ENCODE measurements at places on chromosomes 5 and 9. TPM values are rescaled to one million over a fixed set of nuclear protein-coding genes. Genes with fewer than 3 reads are reported as not detected.

DNA sequence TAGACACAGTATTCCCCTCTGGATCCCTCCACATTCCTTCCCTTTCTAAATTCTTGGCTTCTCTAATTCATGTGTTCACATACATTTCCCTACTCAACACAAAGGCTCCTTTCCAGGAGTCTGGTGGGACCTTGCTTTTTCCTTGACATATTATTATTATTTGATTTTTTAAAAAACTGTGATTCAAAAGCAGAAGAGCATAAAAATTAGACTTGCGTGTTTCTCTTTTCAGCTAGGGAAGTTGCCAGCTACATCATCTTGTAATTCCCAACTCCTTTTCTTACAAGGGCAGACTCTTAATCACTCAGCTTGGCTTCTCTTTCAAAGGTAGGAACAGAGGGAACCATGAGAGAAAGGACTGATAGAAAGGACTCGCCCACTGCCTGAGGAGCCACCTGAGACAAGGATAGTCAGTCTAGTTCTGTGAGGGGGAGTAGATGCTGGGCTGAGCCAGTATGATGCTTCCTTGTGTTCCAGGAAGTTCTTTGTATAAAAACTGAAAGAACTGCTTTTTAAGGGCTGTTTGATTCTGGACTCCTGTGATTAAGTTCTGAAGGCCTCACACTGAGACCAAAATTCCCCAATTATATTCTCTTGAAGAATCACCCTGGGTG lies 51.0 kb upstream of the DPYSL3 start:
- no peak for DNase-seq

Gene PCDHB4
- not detected for total RNA-seq

- peak; percentile 19 for DNase-seq
Observed at GRCh38 chr5:126680191-126680817, 79.6 kb downstream of the PHAX start.

Gene ZDHHC11
- total RNA-seq, result 0.36 TPM

DNA sequence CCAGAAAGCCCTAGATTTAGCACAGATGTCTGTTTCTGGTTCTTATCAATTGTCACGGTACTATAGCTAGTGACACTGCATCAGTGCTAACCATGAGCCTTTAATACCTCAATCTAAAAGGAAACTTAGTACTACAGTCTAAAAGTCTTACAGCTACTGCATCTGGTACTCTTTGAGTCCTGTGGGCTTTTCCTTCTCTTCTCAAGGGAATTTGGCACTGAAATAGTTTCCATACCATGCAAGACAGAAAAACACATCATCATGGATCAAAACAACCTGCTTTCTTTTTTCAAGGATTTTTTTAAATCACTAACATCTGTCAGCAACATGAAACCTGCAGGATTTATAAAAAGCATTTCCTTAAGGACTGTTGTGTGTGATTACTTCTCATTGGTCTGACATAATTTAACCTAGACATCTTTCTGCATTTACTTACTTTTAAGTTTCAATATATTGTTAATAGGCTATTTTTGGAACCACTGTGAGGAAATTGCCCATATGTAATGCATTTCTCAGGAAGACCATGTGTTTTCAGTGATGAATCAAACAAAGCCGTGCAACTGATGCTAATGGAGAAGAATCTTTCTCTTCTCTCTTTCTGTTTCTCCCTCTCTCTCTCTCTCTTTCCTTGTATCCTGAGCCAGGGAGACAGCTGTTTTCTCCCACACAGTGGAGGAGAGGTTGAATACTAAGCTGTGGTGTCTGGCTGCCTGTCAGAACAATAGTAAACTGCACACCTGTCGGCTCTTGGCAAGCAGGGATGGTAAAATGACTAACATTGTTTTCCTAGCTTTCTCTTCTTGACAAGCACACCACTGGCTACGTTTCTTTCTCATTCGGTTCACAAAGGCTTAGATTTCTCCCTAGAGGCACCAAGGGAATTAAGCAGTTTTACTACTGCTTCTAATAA lies 273.4 kb downstream of the CSNK1G3 start:
- DNase-seq, result peak; percentile 64

DNA sequence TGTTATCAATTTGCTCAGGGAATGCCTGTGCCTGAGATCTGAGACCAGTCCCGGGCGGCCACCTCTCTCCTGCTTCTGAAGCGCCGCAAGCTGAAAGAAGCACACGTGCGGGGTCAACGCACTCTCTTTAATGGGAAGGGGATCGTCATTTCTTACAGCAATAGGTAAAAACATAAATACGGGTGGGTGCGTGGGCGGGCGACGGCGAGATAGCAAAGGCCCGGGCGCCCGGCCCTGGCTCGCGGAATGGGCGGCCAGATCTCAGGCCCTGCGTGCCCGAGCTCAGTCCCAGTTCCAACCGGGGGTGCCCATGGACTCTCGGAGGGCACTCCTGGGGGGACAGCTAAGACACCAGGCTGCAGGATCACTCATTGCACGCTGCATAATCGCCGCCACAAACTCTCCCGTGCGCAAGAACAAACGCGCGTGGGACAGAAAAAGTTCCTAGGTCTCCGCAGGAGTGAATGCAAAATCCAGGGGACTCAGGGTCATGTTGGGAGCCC lies 3.0 kb downstream of the NKX2-5 start:
- no peak for DNase-seq

DNA sequence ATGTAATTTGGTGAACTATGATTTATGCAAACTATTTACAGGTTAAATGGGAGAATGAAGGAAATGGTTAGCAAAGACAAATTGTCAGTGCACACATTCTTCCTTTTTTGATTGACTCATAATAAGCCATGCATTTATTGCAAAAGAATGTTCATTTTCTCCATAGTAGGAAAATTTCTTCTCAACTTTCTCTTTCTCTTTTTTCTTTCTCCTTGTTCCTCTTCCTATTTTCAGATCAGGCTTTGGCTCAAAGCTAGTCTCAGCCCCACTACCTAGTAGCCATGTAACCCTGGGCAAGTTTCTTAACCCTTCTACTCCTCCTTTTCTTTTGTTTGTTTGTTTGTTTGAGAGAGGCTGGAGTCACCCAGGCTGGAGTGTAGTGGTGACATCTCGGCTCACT lies 156.6 kb downstream of the PIK3R1 start:
- no peak for DNase-seq

DNA sequence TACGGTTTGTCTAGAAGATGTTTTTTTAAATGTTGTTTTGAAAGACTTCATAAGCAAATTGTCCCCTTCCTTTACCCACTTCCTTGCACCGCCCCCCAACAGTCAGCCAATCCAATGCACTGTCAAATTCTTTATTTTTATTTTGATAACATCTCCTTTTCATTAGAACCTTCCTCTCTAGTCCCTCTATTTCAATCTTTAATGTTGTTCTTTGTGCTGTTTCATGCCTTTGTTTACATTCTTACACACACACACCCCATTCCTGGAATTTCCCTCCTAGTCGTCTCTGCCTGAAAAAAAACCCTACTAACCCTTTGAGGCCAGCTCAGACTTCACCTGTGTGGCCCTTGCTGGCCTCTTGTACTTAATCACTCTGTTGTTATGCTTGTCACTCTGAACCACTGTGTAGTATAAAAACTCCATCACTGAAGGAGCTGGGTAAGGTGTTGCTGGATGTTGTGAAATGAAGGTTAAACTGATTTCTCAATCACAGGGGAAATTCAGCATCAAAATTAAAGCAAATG lies 133.4 kb downstream of the UGCG start:
- peak; percentile 84 for DNase-seq

GRCh38 chr5:93567424-93567823 lies 13.6 kb downstream of the NR2F1-AS1 start:
- no peak for DNase-seq

DNA sequence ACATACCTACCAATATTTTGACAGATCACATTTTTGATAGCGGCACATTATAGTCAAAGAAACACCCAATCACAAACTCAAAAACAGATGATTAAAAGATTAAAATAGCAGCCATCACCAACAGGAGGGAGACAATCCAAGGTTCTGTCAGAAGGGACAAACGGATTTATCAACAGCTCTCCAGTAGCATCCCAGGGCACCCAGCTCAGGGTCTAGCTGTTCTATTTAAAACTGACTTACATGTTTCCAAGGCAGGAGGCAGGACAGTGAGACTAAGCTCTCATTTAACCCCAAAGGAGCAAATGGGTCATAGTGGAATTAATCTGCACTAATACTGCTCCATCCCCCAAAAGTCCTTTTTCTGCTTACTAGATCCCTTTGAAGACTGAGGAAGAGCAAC lies 3.2 kb downstream of the AGTPBP1 start:
- no peak for DNase-seq

DNA sequence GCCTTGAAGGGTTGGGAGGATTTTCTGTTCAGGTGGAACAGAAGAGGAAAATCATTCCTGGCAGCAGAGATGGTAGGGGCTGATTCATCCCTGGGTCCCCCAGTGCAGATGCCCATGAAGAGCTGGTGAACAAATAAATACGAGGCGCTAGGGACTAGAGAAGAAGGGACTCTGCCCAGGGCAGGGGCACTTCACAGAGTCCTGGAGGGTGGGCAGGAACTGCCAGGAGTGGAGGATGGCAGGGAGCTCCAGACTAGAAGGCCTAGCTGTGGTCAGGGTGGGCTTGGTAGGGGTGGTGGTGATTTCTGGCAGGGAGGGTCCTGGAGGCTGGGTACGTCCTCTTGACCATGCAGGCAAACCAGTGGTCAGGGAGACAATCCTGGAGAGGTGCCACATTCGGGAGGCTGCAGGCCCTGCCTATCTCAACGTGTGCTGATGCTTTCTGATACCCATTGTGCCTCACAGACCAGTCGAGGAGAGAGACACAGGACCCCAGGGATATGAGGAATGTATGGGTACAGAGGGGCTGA lies 69.9 kb downstream of the CRB2 start:
- DNase-seq, result no peak

GRCh38 chr5:115072266-115073064 lies 97.2 kb downstream of the TRIM36 start:
- no peak for DNase-seq

GRCh38 chr9:105073147-105073546 lies 145.2 kb upstream of the ABCA1 start:
- DNase-seq, result peak; percentile 83

GRCh38 chr9:91416096-91416712 lies 7.4 kb downstream of the NFIL3 start:
- peak; percentile 60 for DNase-seq

DNA sequence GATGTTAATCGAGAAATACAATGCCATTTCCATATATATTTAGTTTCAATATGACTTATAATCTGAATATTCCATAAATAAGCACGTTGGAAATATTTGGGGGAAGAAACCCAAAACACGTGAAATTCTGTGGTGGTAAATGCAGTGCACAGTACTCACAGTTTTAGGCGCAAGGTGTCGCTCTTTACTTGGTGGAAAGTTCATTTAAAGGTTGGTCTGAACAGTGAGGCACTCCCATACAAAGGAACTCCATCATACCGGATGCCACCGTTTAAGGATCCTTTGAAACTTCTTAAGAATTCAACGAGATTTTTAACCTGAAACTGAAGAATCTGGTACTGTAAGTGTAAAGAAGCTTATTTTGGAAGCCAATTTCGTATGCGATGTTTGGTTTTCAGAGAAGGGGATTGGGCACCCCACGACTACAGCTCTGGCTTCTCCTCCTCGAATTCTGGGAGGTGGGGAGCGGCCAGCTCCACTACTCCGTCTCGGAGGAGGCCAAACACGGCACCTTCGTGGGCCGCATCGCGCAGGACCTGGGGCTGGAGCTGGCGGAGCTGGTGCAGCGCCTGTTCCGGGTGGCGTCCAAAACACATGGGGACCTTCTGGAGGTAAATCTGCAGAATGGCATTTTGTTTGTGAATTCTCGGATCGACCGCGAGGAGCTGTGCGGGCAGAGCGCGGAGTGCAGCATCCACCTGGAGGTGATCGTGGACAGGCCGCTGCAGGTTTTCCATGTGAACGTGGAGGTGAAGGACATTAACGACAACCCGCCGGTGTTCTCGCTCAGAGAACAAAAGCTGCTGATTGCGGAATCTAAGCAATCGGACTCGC lies at the start of gene PCDHA11:
TSS of gene PCDHA11 (plus strand) at position 237 of the 834 bp plus-strand sequence. CDS start at position 384, 147 bp downstream.
- no peak for DNase-seq

- no peak for DNase-seq
Observed at GRCh38 chr5:664994-665360, 28.2 kb downstream of the TPPP start.

Gene PCDHA1
- total RNA-seq, result not detected

GRCh38 chr9:38393128-38393796 lies 760 bp downstream of the ALDH1B1 start:
- no peak for DNase-seq

DNA sequence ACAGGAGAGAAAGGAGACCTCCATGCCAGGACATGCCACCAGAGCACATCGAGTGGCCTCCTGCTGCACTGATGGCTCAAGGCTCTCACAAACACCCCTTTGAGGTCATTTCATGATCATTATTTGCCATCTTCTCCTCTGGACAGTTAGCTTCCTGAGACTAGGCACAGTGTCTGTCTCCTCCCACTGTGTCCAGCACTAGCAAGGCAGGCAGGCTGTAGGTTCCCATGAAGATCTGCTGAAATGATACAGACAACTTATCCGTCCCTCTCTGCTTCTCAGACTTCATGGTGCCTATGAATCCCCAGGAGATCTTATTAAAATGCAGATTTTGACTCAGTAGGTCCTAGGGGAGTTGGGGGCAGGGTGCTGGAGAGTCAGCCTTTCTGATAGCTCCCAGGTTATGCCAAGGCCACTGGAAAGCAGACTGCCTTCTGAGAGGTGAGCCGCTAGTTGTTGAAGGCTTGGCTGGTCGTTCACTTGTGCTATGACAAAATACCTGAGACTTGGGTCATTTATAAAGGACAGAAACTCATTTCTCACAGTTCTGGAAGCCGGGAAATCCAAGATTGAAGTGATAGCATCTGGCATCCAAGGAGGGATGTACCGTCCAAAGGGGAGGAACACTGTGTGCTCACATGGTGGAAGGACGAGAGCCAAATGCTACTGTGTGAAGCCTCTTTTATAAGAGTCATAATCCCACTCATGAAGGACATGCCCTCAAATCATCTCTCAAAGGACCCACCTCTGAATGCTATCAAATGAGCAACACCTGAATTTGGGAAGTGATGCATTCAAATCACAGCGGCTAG lies 183.4 kb downstream of the SPOCK1 start:
- DNase-seq, result no peak

GRCh38 chr9:19104515-19105282 lies 2.0 kb upstream of the HAUS6 start:
- no peak for DNase-seq

Gene CDO1
- 8.6 TPM for total RNA-seq

DNA sequence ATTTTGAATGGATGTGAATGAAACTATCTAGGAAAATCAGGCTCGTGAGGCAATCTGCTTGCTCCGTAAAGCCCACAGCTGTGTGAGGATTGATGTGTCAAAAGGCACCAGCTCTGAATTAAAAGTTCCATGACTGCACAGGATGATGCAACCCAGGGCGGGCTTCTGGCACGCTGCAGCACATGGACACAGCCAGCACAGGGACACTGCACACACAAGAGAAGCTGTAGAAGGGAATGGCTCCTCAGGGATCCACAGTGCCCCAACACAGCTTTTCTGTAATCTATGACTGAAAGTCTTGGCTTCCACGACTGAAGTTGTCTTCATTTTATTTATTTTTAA lies 151.0 kb downstream of the GCNT1 start:
- peak; percentile 54 for DNase-seq

- peak; percentile 0 for DNase-seq
Observed at GRCh38 chr5:45038366-45038987, 229.7 kb downstream of the MRPS30 start.

Gene PCDHA3
- under 0.01 TPM for total RNA-seq

Gene FRRS1L
- total RNA-seq, result not detected

GRCh38 chr9:752201-752600 lies 89.3 kb upstream of the DMRT1 start:
- DNase-seq, result peak; percentile 97

GRCh38 chr5:74040811-74041491 lies 415.0 kb downstream of the ARHGEF28 start:
- DNase-seq, result no peak

GRCh38 chr5:167180906-167181305 lies 1110.5 kb upstream of the WWC1 start:
- DNase-seq, result no peak

GRCh38 chr9:100011062-100011681 lies 87.6 kb downstream of the ERP44 start:
- DNase-seq, result peak; percentile 67

Gene PCDH1
- total RNA-seq, result 0.83 TPM
